Suppressor macrophage (primary cell): ENCODE measurements at places on chromosomes 16 and 17.

GRCh38 chr17:65072660-65073071 lies 16.1 kb upstream of the GNA13 start:
- DNase-seq = no peak

GRCh38 chr16:28316054-28316453 lies 23.7 kb downstream of the SBK1 start:
- DNase-seq = no peak

DNA sequence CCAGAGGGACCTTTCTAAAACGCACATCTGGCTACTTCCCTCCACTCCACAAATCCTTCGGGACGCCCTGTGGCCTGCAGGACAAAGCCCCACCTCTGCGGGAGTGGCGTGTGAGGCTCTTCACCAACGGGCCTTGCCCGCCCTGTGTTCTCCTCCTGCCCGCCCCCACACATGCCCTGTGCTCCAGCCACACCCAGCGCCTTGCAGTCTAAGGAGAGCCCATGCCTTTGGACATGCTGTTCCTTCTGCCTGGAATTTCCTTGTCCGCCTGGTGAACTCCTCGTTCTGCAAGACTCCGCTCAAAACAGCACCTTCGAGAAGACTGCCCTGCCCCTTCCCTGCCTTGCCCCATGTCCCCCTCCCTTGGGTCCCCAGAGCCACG lies 7.4 kb downstream of the ELOB start:
- DNase-seq = no peak

DNA sequence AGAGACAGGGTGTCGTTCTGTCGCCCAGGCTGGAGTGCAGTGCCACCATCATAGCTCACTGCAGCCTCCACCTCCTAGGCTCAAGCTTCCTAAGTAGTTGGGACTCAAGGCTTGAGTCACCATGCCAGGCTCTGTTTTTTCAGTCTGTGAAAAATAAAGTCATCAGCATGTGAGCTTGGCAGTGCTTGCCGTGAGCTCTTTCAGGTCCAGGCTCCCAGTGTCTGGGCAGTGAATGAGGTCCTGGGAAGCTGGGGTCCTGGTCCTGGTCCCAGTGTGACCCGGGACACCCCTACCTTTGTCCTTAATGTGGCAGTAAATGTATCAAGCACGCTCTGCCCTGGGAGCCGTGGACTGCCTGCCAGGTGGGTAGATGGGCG lies 22.9 kb upstream of the RPL13 start:
- no peak for DNase-seq

DNA sequence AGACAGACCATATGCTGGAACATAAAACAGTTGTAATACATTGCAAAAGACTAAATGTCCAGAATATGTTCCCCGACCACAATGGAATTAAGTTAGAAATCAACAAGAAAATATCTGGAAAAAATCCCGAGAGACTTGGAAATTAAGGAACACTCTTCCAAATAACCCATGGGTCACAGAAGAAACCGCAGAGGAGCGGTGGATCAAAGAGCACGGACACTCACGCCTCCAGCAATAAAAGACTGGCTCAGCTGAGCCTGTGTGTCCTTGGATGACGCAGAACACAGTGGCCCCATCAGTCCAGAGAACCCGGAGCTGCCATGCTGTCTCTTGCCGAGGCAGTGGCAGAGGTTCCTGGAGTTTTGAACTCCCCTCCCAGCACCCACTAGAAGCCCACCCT lies 30.9 kb upstream of the FOXF1 start:
- DNase-seq = no peak
